ENCODE measurements at places on chromosomes 1 and 21.
A peak's percentile ranks its signal among the peaks of the same experiment; 100 is the strongest.

DNA sequence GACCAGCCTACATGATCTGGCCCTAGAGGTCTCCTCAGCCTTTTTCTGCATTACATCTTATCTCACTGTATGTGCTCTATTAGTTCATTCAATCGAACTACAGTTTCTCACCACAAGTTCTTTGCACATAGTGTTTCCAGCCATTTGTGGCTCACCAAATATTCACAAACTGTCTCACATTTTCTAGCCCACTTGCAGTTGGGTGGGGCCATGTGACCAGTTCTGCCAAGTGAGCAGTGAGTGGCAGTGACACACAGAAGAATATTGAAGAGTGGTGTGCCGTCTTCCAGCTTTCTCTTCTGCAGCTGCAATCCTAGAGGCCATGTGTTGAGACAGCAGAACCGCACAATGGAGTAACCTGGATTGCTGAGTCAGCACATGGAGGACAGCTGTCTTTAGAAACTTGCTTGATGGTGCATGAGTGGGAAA is 103.2 kb upstream of the ZNF644 start:
- DNase-seq = peak; percentile 10

- no peak for DNase-seq
Observed at GRCh38 chr1:70248729-70249128, 27.5 kb downstream of the SRSF11 start.

DNA sequence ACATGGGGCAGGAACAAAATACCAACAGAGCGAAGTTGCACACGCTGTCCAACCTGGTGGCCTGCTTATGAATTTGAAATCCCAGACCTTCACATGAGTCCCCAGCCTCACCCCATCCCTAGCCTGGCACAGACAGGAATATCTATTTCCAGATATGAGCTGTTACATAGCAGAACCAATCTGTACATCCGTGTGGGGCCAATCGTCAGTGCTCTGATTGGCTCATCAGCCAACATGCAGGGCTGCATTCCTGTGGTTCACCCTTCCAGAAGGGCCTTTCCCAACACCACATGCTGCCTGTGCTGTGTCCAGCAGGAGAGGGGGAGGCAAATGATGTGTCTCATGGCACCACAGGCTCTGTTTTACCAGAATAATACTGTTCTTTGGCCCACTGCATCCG is 31.3 kb downstream of the CCN1 start:
- no peak for DNase-seq

GRCh38 chr1:178874966-178875365 is 4.1 kb upstream of the ANGPTL1 start:
- no peak for DNase-seq

GRCh38 chr1:236089046-236089773 is 24.3 kb upstream of the NID1 start:
- no peak for DNase-seq

- no peak for DNase-seq
Observed at GRCh38 chr1:28257736-28258135, 1.6 kb upstream of the SESN2 start.

GRCh38 chr1:178344513-178345091 is 152.2 kb downstream of the CLEC20A start:
- peak; percentile 82 for DNase-seq

- DNase-seq = no peak
Observed at GRCh38 chr1:162972773-162973172, 96.4 kb upstream of the RGS4 start.

GRCh38 chr1:67632356-67632755 is 52.6 kb upstream of the GADD45A start:
- no peak for DNase-seq

DNA sequence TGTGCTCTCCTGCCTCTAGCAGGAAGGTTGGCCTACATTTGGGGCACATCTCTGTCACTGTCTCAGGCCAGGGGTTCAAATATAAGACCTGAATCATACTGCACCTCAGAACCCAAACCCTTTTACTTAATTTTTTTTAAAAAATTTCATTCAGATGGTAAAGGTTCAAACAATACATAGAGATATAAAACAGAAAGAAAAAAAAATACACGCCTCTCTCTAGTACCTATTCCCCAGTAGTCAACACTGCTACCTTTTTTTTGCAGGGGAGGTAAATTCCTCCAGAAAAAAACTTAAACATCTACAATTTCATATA is 32.9 kb downstream of the MAPKAPK2 start:
- DNase-seq = no peak

GRCh38 chr1:198232378-198232777 is 75.6 kb downstream of the NEK7 start:
- DNase-seq = no peak

DNA sequence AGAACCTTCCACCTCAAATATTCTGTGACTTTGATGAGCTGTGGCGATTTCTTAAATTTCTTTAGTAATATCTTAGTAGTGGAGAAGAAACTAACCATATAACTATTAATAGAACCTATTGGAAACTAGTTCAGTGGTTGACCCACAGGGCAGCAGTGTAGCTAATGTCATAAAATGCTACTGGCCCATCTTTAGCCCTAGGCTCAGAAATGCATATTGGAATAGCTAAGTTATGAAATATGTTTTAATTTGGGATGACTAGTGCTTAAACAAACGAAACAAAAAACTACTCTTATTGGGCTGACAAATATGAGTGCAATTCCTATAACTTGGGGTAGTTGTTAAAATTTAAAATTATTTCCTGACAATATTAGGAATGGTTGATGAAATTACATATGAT is 20.2 kb downstream of the MACO1 start:
- DNase-seq = no peak

DNA sequence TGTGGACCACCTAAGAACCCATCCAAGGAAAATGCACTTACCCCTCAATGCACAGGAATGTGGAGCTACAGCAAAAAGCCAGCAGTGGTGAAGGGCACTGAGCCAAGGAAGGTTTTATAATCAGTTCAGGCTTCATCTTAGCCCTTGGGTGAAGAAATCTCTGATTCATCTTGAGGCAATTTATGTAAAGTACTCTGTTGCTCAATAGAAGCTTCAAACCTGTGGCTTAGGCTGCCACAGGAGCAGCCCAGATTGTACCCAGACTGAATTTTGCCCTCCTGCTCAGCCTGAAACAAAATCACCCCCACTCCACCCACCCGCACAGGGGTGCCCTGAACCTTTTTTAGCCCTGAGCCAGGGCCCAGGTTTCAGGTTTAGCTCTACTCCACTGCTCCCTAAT is at the start of gene S100A12:
Gene S100A12, minus strand, starts transcription at position 111 of the 400 bp plus-strand sequence. CDS start 1,029 bp downstream, outside the sequence.
- DNase-seq = peak; percentile 76

DNA sequence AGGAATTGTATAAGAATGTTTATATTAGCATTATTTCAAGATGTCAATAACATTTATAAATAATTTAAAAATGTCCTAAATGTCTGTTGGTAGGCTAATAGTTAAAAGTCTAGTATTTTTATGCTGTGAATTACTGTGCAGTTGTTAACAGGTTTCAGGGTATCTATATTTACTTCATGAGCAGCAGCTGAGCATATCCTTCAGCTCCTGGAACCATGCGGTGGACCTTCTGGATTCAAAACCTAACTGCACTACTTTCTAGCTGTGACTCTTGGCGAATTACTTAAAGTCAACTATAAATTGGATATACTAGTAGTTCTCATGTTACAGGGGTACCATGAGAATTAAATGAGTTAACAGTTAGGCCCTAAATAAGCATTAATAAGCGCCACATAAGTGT is 3.7 kb downstream of the CEP350 start:
- DNase-seq = no peak

DNA sequence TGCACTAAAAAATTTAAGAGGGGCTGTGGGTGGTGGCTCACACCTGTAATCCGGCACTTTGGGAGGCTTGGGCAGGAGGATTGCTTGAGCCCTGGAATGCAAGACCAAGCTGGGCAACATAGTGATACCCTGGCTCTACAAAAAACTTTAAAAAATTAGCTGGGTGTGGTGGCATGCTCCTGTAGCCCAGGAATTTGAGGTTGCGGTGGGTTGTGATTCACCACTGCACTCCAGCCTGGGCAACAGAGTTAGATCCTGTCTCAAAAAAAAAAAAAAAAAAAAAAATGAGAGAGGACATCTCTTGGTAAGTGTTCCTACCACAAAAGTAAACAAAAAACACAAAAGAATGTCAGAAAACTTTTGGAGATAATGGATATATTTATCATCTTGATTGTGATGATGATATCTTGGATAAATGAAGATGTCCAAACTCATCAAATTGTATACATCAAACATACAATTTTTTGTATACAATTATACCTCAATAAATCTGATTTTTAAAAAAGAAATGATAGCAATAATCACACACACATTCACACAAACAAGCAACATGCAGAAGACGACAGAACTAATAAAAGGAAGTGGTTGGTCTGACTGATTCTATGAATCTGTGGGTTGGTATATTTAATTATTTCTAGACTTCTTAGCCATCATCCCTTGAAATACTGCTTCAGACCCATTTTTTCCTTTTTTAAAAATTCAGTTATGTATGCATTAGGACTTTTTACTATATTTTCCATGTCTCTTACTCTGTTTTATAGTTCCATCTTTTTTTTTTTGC is 465.9 kb downstream of the PLA2G4A start:
- DNase-seq = no peak

GRCh38 chr1:9990944-9991343 is 6.1 kb upstream of the RBP7 start:
- no peak for DNase-seq

DNA sequence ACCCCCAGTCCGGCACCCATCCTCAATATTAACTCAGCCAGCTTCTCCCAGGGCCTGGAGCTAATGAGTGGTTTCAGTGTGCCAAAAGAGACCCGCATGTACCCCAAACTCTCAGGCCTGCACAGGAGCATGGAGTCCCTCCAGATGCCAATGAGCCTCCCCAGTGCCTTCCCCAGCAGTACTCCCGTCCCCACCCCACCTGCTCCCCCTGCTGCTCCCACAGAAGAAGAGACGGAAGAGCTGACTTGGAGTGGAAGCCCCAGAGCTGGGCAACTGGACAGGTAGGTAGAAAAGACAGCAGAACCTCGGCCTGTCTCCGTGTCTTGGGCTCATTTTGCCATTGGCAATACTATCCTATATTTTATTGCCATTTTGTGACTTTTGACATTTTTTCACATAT is 45.4 kb upstream of the IPO9 start:
- DNase-seq = peak; percentile 7

DNA sequence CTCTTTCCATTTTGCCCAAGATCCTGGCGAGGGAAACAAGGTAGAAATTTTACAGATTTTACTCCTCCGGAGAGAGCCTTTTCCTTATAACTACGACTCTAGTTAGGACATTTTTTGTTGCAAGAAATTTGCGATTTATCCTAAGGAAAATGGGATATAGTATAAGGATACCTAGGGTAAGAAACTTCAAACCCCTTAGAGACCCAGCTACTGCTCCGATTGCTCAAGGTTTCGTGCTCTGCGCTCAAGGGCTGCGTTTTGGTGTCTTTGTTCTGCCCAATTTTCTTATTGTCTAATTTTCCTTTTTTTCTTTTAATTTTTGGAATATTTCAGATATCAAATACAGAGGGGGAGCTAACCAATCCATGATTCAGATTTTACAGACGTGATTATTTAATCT is 1.5 kb downstream of the TTC3 start:
- peak; percentile 20 for DNase-seq

- peak; percentile 54 for DNase-seq
Observed at GRCh38 chr1:155324717-155325602, 4.3 kb downstream of the RUSC1 start.

GRCh38 chr1:201535046-201535918 is 3.6 kb upstream of the NAV1 start:
- no peak for DNase-seq

- DNase-seq = no peak
Observed at GRCh38 chr1:3064901-3065300, 4.1 kb upstream of the PRDM16 start.

DNA sequence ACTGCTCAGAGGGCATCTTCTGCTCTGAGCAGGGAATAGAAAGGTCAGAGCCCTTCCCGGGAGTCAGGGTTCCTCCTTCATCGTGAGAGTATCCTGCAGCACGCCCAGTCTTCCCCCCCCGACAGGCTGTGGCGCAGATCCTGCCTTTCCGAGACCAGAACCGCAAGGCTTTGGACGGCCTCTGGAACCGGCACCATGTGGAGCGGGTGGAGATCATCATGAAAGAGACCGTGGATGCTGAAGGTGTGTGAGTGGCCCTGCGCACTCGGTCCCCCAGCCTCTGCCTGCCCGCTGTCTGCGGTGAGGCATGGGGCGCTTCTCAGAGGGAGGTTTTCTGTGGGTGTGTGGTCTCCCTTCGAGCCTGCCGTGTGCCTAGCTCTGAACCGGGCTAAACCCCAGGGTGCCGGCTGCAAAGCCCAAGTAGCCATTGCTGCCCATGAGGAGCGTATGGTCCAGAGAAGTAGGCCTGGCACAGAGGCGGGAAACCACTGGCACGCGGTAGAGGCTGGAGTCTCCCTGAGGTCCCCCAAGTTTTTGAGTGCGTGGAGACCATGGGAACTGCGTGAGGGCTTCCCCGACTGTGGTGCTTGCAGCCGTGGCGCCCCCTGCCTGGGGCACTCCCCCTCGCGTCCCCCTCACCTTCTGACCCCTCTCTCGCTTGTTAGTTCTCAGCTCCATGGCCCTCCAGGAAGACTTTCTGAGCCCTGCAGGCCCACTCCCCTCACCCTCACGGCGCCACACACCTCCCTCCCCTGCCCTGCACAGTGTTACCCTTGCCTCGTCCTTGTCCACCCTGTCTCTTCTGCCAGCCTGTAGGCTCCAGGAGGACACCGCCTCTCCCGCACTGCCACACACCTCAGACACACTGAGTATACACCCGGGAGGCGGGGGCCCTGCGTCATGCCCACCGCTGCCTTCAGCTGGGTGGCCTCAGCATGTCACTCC is 12.5 kb downstream of the H6PD start:
- no peak for DNase-seq

DNA sequence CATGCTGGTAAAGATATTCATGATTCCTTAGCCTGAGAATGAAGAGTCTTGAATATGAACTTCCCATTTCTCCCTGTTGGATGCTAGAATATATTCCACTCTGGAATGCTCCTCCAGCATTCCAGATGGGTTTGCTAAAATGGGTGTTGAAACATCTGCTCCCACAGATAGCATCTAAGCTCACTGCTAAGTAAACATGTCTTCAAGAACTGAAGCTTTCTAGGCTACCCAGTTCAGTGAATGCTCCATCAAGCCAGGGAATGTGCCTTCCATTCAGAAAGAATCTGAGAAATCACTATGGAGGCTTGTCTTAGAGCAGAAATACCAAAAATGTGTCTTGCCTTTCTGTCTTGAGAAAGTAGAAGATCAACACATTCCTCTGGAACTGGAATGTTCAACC is 81.1 kb downstream of the TNFSF18 start:
- DNase-seq = no peak

GRCh38 chr1:150165622-150166612 is 16.2 kb downstream of the PLEKHO1 start:
- DNase-seq = peak; percentile 67

DNA sequence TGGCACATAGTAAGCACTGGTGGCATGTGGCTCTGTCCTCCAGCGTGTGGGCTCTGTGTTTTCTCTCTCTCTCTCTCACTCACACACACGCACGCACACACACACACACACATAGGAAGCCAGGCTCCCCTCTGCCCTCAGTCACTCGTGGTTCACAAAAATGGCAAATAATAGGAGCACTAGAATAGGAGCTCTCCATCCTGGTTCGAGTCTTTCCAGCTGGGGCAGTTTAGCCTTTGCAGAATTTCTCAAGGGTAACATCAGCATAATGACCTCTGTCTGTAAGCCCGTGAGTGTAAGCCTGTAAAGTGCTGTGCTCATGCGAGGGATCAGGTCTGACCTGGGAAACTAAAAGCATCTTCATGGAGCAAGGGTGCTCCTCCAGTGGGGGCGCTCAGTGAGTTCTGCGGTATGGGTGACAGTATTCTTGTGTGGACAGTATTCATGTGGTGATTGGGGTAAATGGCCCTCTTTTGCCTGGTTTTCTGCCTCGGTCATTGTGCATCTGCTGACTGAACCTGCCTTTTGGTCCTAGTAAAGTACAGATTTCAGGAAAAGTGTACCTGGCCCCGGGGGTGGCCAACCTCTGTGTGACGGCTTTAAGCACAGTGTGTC is 842 bp upstream of the ZC3H12A start:
- DNase-seq = no peak

Data from NB4 (cell line).